NCI-H526 (cell line): ENCODE measurements at places on chromosomes 1 and 21.

- no peak for DNase-seq
These were observed 433.9 kb downstream of the SIPA1L2 start for GRCh38 chr1:232196042-232196441.

DNA sequence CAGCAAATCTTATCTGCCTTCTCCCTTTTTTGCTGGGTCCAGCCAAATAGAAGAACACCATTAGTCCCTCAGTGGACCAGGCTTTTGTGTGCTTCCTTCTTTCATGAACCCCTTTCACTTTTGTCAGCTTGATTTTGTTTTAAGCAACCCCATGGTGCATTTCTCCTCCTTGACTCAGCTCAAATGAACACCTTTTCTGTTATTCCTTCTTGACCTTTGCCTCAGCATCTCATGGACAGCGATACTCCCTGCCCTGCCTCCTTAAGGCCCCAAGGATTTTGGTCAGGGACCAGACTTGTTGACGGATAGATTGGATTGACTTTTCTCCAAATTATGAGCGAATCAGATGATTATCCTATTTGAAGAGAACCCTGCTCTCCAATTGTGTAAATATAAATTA is 356.6 kb upstream of the USP24 start:
- DNase-seq, result no peak

- no peak for DNase-seq
These were observed 283.5 kb upstream of the SGIP1 start for GRCh38 chr1:66250478-66250877.

DNA sequence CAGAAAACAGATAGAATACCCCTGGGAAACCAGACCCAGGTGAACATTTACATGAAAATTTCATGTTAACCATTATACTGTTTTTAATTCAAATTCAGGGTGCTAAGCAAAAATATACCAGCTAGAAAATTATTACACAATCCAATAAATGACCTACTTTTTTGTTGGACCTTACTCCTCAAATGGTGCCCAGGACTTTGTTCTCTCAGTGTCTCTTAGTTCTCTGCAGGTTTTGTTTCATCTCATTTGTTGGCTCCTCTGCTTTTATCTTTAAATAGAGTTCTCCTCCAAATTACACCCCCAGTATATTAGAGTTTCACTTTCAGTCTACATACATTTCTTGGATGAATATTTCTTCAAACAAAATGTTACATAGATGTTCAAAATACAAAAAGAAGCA is 314.8 kb downstream of the TPR start:
- no peak for DNase-seq

DNA sequence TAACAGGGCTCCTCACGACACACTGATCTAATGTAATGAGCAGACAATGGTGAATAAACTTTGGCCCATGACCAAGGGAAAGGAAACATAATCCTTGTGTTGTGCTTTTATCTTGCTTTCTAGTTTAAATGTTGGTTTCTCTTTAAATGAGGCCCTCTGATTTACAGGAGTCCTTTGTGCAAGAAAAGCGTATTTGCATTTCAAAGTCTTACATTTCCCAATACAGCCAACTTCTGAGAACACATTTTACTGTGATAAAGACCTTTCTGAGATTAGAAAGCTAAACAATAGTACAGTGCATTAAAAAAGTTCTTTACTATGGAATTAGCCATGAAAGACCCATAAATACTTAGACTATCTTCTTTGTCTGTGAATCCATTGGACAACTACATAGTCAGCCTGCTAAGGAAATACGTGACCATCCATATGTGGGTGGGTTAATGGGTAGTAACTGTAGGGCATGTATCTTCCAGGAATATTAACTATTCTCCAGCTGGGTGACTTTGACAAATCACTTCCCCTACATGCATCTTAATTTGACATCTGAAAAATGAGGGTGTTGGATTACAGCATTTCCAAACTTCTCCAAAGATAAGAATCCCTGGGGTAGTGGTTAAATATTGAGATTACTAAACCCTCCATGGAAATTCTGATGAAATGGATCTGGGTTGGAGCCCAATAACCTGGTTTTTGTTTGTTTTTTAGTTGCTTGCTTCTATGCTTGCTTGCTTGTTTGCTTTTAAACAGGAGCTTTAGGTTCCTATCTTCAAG is 50.3 kb upstream of the USP1 start:
- no peak for DNase-seq

- DNase-seq, result no peak
These were observed 834.0 kb upstream of the TMPRSS15 start for GRCh38 chr21:19237608-19238007.

GRCh38 chr1:205563927-205564441 is 59.5 kb downstream of the CDK18 start:
- no peak for DNase-seq

DNA sequence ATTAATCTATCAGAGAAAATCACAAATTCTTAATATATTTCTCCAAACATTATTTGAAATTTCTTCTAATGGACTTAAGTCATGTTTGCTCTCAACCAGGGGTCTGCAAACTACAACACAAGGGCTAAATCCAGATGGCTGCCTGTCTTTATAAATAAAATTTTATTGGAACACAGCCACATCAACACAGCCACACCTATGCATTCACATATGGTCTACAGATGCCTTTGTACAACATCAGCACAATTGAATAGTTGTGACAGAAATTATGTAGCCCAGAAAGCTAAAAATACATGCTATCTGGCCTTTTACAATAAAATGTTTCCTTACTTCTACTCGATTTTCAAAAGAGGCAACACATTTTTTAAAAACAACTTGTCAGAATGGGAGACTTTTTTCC is 103.9 kb downstream of the DPYD start:
- DNase-seq, result no peak

GRCh38 chr1:115669886-115670285 is 28.1 kb downstream of the VANGL1 start:
- no peak for DNase-seq

DNA sequence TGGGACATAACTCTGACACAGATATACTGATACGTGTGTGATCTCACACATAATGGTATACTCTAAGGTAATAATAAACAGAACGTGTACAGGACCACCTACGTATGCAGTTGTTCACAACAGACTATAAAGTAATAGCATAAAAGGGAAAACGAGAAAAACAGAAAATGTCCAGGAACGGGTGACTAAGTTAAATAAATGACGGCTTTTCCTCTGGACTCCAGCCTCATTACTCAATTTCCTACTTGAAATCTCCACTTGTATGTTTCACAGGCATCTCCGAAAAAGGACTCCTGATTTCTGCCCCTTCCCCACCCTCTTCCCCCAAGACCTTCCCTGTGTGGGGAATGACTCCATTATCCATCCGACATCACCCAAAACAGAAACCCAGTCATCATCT is 95.1 kb downstream of the JAK1 start:
- no peak for DNase-seq

GRCh38 chr1:175200678-175201521 is 8.3 kb upstream of the KIAA0040 start:
- no peak for DNase-seq
